Fibroblast of lung (primary cell): ENCODE measurements at places on chromosomes 2 and 18. TPM values are rescaled to one million over a fixed set of nuclear protein-coding genes. Genes with fewer than 3 reads are reported as not detected.

Gene CIB4
- total RNA-seq: not detected in 2 replicates

Gene SCN3A
- 0.26 and 0.33 TPM in 2 replicates for total RNA-seq

Gene BOK
- 38.5 and 42.4 TPM in 2 replicates for total RNA-seq

Gene MGAT4A
- 0.17 and 0.26 TPM in 2 replicates for total RNA-seq

Gene PLCL1
- total RNA-seq: 0.83 and 1.3 TPM in 2 replicates

Gene C1D
- 21.3 and 28.8 TPM in 2 replicates for total RNA-seq

Gene CREG2
- under 0.01 and 0.50 TPM in 2 replicates for total RNA-seq

Gene RBM45
- total RNA-seq: 23.5 and 25.9 TPM in 2 replicates

Gene SNTG2
- not detected in 2 replicates for total RNA-seq

Gene ATP6V1B1
- total RNA-seq: 0.77 and 2.1 TPM in 2 replicates

Gene NCKAP5
- 1.0 and 2.6 TPM in 2 replicates for total RNA-seq

Gene IL1F10
- total RNA-seq: not detected in 2 replicates

Gene CFC1
- total RNA-seq: not detected in 2 replicates

Gene G6PC2
- not detected in 2 replicates for total RNA-seq

Gene MXD1
- total RNA-seq: 7.7 and 8.4 TPM in 2 replicates

Gene CCDC88A
- 34.7 and 56.5 TPM in 2 replicates for total RNA-seq

Gene ERBB4
- under 0.01 and 0.17 TPM in 2 replicates for total RNA-seq
